Stimulated activated CD4-positive, alpha-beta T cell treated with anti-CD3 and anti-CD28 coated beads, Interleukin-1b, Interleukin-23, amount 100 ng/mL, for 1 hour (primary cell): ENCODE measurements at places on chromosomes 7 and 10.
A peak's percentile ranks its signal among the peaks of the same experiment; 100 is the strongest.

DNA sequence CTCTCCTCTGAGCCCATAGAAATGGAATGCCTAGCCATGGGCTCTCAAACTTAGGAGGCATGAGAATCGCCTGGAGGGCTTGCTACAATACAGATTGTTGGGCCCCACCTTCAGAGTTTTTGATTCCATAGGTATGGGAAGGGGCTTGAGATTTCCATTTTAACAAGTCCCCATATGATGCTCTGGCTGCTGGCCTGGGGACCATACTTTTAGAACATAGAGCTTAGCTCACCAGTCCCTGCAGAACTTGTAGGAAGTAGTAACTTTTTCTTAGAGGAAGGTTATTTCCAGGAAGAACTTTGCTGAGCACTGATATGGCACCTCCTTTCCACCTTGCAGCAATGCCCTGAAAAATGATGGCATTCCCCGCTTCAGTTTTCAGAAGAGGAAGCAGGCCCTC, 177.0 kb upstream of the ZMIZ1 start:
- no peak for DNase-seq

GRCh38 chr7:67616517-67616916, 619.9 kb downstream of the TYW1 start:
- no peak for DNase-seq

DNA sequence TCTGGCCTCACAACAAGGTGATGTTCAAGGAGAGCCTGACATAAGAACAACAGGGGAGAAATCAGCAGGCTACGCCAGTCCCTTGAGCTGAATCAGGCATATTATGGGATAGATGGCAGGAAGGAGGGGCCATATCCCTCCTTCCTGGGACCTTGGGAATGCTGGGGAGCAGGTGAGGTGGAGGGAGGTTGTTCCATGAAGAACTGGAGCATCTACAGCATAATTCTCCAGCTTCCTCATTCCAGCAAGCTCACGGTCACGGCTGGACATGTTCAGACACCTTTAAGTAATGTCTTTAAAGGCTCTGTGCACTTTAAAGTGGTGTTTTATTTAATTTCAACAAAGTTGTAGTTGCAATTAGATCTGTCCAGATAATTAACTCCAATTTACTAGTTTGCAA, 780.5 kb downstream of the TYW1 start:
- DNase-seq, result no peak

GRCh38 chr10:36253731-36254130, 611.6 kb upstream of the FZD8 start:
- no peak for DNase-seq

DNA sequence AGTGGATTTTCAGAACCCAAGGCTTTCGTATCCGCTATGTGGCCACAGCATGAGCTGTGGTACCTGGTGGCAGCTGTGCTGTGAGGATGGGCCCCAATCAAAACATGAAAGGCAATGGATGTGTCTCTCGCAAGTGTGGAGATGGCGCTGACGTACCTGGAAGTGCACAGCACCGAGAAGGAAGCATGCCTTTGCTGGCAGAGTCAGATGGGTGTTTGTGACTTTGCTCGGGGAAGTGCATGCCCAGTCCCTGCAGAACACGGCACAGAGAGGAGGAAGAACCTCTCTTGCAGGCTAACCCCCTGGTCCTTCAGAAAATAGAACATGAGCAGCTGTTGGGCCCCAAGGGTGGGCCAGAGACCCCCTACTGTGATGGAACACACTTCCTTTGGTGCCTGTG, 654.1 kb upstream of the ZWINT start:
- DNase-seq, result no peak

GRCh38 chr7:17041324-17041723, 159.5 kb upstream of the AGR3 start:
- DNase-seq, result no peak

DNA sequence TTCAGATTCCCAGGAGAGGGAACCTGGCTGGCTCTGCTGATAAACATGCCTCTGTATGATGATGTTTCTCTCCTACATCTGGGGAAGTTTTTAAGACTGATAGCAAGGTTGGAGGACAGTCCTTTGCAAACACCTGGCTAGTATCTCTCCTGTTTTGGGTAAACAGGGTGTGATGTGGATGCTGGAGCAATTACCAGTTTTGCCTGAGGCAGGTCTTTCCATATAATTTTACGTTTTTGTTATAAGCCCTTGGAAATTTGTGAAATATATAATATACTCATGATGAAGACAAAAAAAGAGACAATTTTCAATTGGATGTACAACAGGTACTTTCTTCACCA, 138.6 kb downstream of the ADAM22 start:
- DNase-seq, result no peak

- DNase-seq, result no peak
These were observed 316.7 kb upstream of the NPSR1 start for GRCh38 chr7:34341326-34341725.

- DNase-seq, result no peak
These were observed 81.2 kb downstream of the ZNRF2 start for GRCh38 chr7:30365621-30366020.

- no peak for DNase-seq
These were observed 6.5 kb downstream of the TSPAN14 start for GRCh38 chr10:80460399-80461207.

- no peak for DNase-seq
These were observed 6.4 kb downstream of the TMEM248 start for GRCh38 chr7:66927348-66927948.

GRCh38 chr10:130746311-130746710, 565.2 kb downstream of the TCERG1L start:
- no peak for DNase-seq

GRCh38 chr10:11164803-11165590, 147.3 kb downstream of the CELF2 start:
- no peak for DNase-seq

DNA sequence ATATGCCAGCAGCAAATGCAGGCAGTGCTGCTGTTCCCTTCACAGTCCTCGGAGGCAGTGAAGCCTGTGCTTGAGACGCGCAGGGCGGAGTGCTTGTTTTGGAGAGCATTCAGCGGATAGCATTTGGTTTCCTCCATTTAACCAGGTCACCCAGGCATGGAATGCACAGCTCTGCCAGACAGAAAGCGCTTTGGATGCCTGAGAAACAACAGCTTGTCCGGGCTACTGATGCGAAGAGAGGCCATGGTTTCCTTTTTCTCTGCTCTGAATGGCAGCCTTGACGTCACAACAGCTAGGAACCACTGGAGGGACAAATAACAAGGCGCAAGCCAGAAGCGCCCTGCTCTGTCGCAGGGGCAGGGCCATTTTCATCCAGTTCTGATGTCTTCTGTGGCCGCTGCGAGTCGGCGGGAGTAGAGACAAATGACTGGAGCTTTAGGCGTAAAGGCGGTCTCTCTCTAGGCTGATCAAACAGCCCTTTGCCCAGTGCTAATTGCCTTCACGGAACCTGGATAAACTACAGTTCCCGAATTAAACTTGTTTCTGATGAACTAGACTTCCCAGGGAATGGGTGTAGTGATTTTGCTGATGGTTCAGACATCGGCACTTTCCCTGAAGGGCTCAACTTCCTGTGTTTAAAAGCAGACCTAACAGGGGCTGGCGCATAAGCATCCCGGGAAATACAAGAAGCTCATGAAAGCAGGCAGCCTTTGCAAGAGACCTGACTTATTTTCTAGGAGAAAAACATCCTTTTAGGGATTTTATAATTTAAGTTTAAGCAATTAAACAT, 187.6 kb upstream of the KLF14 start:
- no peak for DNase-seq

- no peak for DNase-seq
These were observed 44.7 kb upstream of the SUN1 start for GRCh38 chr7:787332-788240.

GRCh38 chr7:54773472-54774399, 14.7 kb upstream of the SEC61G start:
- DNase-seq, result peak; percentile 40

DNA sequence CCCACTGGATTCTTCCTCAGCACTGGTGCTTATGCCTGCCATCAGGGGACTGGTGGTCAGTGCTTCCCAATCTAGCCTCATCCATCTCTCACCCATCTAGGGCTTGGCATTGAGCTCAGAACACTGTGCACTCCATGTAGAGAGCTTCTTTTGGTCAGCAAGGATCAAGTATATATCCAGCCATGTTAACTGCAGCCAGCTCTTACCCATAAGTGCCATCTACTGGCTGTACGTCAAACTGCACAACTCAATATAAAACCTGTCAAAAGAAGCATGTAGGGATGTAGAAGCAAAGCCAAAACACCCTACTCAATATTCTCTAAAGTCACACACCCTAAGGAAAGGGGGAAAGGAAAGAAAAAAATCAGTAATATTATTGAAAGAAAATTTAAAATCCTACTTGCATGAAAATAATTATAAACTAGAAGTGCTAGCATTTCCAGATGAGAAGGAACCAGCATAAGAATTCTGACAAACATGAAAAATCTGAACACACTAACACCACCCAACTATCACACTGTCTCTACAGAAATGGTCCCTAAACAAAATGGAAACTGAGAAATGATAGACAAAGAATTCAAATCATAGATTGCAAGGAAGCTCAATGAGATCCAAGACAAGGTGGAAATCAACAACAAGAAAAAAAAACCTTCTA, 531.1 kb upstream of the STEAP1 start:
- no peak for DNase-seq
